EL (cell line): ENCODE measurements at places on chromosomes 11 and 22.

DNA sequence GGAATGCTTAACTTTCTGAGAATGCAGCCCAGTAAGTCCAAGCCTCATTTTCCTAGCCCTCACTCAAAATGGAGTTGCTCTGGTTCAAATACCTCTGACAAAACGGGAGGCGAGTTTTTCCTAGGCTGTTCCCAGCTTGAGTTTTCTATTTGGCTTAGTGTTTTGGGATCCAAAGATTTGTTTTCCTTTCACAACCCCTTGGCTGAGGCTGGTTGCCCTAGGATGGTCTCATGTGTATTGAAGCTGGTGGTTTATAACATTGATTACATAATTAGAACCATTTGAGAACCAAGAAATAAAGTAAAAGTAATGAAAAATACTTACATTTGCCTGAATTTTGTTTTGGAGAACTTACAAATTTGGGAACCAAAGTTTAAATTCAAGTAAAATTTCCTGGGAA, 611.1 kb upstream of the LUZP2 start:
- no peak for DNase-seq

- peak; percentile 85 for DNase-seq
Observed at GRCh38 chr11:46346886-46347636, at the start of gene DGKZ. Gene DGKZ (plus strand): TSS chr11:46347463. CDS start chr11:46347660, 197 bp downstream.

- DNase-seq = no peak
Observed at GRCh38 chr11:83568516-83568915, 282.3 kb upstream of the CCDC90B start.

DNA sequence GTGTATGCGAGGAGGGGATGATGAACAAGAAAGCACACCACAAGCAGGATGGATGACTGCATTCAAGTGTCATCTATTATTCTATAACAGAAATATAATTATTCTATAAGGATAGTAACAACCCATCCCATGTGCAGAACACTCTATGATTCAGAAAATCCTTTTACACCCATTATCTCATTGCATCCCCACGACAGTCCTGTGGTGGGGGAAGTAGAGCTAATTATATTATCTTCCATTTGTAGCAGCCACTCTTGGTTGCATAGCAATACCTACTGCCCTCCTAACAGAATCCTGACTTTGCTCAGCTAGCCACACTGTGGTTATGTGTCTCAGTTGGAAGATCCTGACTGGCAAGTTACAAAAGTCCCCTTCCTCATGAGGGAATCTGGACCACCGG, 406.5 kb upstream of the NARS2 start:
- no peak for DNase-seq
